ENCODE measurements at places on chromosomes 2 and 18.

- no peak for DNase-seq
Measured at GRCh38 chr18:64167408-64167925, 18.6 kb upstream of the LINC00305 start.

GRCh38 chr18:32661486-32662299 is 111.1 kb downstream of the KLHL14 start:
- no peak for DNase-seq

- no peak for DNase-seq
Measured at GRCh38 chr2:174181368-174181767, 67.0 kb downstream of the OLA1 start.

DNA sequence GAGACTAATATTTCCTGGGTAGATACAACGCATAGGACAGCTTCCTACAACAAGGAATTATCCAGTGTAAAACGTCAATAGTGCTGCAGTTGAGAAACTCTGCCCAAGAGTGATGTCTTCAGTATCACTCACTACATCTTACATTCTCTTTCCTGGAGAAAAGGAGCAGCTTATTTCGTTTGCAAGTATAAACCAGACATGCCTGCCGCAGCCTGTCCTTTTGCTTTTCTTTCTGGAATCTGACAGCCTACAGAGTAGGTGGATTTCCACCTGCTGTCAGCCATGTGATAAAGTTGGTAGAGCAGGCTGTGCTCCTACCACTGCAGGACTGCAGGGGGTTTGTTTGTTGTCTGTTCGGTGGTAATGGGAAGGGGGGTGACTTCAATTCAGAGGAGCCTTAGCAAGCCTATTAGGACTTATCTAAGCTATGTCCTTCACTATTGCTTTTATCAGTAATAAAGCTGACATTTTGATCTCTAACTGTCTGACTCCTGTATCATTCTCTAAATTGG is 439.1 kb downstream of the GRB14 start:
- no peak for DNase-seq

GRCh38 chr18:65704046-65704445 is 46.8 kb upstream of the CDH7 start:
- no peak for DNase-seq

- DNase-seq: no peak
Measured at GRCh38 chr2:86631846-86632485, 8.3 kb upstream of the RNF103 start.

GRCh38 chr2:136062066-136062837 is 55.7 kb downstream of the CXCR4 start:
- DNase-seq: no peak

Measured in NCI-H1092 (cell line).